Stimulated activated CD4-positive, alpha-beta T cell treated with anti-CD3 and anti-CD28 coated beads, Interleukin-1b, Interleukin-23, amount 100 ng/mL, for 48 hours (primary cell): ENCODE measurements at places on chromosomes 6 and 20.

DNA sequence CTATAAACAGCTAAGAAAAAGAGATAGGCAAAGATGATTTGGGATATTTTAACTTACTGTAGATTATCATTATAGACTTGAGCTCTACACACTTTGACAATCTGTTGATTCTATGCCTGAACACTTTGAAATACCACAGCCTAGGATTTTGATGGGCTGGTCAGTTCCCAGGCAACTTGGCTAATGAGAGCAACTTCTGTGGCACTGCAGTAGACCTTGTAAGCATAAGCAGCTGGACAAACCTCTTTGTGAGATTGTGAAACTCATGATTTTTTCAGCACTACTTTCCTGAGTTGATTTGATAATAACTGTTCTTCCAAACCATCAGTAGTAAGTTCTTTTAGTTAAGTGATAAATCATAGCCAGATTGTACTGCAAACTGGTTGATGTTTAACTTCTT, 27.1 kb upstream of the ELOVL5 start:
- DNase-seq, result no peak

- no peak for DNase-seq
These were observed 12.4 kb downstream of the SLC52A3 start for GRCh38 chr20:755941-756340.

GRCh38 chr6:168876956-168877355, 376.7 kb downstream of the THBS2 start:
- DNase-seq, result no peak

DNA sequence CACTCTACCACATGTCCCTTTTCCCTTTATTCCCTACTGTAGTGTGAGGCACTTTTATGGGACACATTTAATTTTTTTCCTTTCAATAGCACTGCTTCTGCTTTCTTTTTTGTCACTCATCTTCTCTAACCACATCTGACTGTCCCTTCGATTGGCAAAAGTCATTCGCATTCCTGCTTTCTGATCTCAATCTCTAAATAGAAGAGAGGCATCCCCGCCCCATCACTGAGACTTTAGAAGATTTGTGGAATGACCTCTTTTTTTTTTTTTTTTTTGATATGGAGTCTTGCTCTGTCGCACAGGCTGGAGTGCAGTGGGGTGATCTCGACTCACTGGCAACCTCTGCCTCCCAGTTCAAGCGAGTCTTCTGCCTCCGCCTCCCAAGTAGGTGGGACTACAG, 9.1 kb downstream of the ZNF292 start:
- no peak for DNase-seq

DNA sequence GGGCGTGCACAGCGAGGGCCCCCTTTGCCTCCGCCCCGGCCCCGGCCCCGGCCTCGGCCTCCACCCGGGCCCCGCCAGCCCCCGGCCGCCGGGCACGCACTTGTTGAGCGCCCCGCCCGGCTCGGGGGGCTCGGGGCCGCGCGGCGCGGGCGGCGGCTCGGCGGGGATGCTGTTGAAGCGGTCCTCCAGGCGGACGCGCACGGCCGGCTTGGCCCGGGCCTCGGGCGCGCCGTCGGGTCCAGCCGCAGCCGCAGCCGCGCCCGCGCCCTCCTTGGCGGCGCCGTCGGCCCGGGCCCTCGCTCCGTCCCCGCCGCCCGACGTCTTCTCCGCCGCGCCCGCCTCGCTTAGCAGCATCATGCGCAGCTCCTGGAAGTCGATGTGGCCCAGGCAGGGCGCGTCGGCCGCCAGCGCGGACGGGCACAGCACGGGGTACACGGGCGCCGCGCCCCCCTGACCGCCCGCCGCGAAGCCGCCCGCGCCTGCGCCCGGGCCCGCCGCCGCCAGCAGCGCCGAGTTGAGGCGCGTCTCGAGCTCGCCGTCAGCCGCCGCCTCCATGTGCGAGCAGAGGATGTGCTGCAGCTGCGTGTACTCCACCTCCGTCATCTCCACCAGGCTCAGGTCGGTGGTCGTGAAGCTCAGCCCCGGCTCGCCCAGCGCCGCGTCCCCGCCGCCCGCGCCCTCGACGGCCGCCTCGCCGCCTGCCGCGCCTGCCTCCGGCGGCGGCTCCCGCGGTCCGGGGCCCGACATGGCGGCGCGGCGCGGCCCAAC, 514 bp downstream of the TCFL5 start:
- DNase-seq, result no peak

DNA sequence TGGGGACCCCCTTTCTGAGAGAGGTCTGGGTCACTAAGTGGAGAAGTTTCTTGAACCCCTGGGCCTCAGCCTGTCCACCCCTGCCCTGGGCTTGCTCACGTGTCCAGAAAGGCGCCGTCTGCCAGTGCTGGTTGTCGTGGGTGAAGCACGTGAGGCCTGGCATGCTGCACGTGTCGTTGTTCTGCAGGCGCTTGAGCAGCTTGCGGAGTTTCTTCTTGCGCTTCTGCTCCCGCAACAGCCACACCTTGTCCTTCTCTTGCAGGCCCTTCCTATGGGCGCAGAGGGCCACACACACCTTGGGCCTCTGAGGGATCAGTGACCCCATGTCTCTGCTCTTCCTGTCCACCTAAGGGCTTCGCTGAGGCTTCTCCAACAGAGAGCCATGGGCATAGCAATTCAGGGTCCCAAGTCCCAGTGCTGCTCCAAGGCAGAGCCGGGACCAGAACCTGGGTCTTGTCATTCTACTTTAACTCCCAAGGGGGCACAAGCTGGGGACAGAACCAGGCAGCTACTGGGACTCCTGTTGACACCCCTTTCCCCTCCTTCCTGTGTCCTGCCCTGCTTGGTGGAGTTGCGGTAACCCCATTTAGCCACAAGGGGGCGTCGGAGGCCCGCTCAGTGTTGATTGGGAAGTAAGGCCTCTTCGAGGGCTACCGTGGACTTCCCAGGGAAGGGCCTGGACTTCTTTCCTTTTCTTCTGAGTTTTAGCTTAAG, 121.8 kb downstream of the SULF2 start:
- DNase-seq, result peak; percentile 71

GRCh38 chr6:118743746-118744145, 92.4 kb upstream of the CEP85L start:
- no peak for DNase-seq

DNA sequence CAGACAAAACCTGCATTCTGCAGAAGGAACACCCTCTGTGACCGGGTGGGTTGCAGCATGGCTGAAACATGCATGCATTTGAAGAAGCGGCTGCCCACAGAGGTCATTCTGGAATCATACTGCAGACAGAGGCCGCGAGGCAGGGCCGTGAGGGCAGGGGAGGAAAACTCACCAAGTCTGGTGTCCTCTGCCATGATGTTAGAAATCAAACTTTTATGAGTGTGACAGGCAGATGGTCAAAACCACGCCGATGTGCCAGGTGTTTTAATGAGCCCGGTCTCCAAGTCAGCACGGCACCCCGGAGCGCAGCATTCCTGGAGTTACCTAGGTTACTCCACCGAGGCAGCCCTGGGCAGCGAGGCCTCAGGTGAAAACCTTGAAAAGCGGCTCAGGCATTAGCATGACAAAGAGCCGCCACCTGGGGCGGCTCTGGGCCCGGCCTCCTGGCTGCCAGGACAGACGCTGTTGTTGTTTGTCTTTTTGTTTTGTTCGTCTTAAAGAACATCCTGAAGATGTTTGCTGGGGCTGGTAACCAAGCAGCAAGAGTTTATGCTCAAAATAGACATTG, 255.6 kb downstream of the ERMARD start:
- no peak for DNase-seq

GRCh38 chr20:45358282-45359068, 4.5 kb upstream of the SYS1 start:
- no peak for DNase-seq

GRCh38 chr20:50341880-50342637, 151.4 kb downstream of the CEBPB start:
- DNase-seq, result no peak

- DNase-seq, result no peak
These were observed 119.3 kb upstream of the F13A1 start for GRCh38 chr6:6439778-6440177.

- no peak for DNase-seq
These were observed 179.9 kb upstream of the DTNBP1 start for GRCh38 chr6:15842727-15843117.

GRCh38 chr6:62974452-62974851, 236.8 kb upstream of the FKBP1C start:
- DNase-seq, result no peak

DNA sequence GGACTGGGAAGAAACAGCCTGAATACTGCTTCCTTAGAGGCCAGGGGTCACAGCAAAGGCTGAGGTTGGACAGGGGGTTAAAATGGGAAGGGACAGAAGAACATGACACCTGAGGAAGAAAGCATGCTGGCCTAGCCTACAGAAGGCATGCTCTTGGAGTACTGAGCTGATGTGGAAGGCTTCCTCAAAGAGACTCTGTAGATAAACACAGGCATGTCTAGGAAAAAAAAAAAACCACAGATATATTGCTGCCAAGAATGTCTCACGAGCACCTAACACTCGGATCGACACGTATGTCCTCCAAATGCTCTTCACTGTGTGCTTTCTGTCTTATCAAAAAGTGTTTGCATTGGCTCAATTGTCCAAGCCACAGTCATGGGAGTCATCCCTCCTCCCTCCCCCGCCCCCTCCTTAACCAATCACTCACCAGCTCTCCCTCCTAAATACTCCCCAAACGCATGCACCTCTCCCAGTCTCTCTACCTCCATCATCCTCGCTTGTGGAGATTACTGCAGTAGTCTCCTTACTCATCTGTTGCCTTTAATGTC, 101.1 kb upstream of the LRFN2 start:
- no peak for DNase-seq

DNA sequence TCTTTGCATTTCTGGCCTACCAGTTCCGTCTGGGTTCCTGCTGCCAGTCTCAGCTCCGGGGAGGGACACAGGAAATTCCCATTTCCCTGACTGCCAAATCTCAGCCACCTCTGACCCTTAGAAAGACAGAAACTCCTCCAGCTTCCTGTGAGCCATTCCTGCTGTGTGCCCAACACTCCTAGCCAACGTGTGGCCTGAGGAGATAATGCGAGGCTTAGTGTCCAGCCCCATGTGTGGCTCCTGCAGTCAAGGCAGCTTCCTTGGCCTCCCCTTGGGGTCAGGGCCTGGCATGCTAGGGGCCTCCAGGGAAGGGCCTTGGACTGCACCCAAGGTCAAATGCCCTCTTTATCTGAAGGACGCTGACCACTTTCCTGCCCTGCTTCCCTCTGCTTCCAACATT, 45.1 kb downstream of the MAFB start:
- no peak for DNase-seq

DNA sequence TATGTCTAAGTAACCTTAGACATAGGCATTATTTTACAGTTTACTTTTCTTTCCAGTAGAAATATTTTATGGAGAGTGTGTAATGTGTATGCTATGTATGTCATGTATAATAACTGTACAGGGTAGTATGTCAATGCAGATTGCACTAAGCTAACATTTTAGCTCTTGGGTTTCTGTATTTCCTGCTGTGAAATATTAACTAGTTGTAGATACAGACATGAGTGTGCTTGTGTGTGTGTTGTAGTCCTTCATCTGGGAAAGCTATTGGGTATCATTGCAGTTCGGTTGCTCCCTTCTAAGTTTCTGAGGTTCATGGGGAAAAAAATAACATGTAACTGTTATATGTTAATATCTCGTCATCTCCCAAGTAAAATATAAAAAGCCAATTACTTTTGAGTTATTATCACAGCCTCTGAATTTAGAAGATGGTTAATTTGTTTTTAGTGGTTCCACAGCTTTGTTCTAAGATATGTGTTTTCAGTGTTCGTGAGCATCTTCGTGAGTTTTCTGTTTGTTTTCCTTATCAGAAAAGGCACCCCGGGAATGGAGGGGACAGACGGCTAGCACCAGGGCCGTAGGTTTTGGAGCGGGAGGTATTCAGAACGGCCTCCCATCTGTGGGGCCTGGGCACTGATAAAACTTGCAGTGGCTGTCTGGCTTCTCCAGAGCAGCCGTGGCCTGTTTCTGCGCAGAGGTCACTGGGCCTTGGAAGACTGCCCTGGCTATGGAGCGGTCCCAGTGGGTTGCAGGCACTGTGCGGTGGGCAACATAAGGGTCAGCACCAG, 215.0 kb downstream of the ARID1B start:
- no peak for DNase-seq

GRCh38 chr6:98833307-98834059, 891 bp upstream of the POU3F2 start:
- DNase-seq, result peak; percentile 8

DNA sequence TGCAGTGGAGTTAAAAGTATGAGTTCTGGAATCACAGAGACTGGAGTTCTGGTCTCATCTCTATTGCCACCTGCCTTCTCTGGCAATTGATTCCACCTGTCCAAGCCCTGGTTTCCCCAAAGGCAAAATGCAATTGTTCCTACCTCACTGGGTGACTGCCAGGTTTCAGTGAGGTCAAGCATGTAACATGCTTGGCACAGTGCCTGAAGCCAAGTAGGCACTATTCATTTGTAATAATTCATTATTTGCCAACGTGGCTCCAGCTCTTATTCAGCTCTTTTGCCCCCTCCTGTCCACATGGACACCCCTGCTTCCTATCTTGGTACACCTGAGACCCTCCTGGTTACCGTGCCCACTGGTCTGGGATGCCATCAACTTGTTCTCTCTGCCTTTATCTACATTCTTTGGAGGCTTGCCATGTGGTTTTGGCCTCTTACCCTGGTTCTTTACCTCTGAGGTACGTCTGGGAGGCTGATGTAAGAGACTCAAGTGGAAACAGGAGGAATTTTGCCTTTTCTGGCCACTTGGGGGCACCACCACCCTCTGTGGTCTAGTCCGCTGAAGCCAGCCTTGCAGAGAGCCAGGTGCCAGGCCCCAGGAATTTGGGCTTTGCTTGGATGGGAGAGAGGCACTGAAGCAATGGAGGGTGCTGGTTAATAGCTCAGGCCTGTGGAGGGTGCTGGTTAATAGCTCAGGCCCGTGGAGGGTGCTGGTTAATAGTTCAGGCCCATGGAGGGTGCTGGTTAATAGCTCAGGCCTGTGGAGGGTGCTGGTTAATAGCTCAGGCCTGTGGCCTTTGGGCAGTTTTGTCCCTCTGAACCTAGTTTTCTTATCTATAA, 1.7 kb downstream of the KCNK15 start:
- peak; percentile 68 for DNase-seq

GRCh38 chr6:44851176-44851575, 463.7 kb downstream of the CDC5L start:
- DNase-seq, result no peak

DNA sequence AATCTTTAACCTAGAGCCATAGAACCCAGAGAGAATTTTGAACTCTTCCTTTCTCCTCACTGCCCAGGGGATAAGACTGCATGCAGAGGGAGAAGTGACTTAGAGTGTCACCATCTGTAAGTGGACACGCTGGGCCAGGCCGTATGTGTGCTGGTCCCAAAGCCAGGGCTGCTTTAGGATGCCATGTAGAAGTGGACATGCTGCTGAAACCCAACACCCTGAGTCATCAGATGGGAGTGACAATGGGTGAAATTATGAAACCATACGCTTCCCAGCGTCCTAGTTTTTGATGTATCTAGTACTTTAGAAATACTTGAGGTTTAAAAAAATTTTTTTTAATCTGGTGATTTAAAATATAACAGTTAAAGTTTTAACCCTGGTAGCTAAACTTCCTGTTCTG, 191.1 kb downstream of the FNDC1 start:
- DNase-seq, result no peak

- no peak for DNase-seq
These were observed 32.4 kb downstream of the AAR2 start for GRCh38 chr20:36268440-36269342.
